LHCN-M2 (cell line): ENCODE measurements at places on chromosomes 2 and 18.

DNA sequence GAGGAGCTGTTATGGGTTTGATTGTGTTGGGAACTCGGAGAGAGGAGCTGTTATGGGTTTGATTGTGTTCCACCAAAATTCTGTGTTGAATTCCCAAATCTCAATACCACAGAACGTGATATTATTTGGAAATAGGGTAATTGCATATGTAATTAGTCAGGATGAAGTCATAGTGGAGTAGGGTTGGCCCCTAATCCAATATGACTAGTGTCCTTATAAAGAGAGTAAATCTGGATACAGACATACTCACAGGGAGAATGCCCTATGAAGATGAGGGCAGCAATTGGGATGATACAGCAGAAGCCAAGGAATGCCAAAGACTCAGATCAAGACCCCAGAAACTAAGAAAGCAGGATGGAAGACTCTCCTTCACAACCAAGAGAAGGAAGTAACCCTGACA lies 1023.2 kb upstream of the ZEB2 start:
- peak; percentile 32 for DNase-seq

GRCh38 chr2:28566521-28567041 lies 70.7 kb downstream of the PLB1 start:
- DNase-seq = peak; percentile 79

GRCh38 chr18:74289137-74289536 lies 2.6 kb downstream of the CYB5A start:
- DNase-seq = peak; percentile 53

DNA sequence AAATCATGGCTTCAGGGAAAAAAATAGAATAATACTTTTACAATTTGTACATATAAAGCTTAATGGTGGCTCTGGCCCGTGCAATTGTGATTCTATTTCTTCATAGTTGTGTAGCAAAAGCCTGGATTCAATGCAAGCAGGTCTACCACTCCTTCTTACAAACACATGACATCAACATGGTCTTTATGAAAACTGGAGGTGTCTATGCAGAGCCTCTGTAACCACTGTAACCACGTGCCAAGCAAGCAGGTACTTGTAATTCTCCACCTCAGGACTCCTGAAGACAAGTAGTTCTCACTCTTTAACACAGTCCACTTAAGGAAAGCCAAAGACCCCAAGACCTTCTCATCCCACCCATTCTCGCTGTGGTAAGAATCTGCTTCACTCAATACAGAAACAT lies 62.6 kb downstream of the METTL4 start:
- no peak for DNase-seq

GRCh38 chr18:61841706-61842105 lies 51.1 kb downstream of the RNF152 start:
- peak; percentile 3 for DNase-seq

GRCh38 chr2:185676316-185676715 lies 62.3 kb upstream of the FSIP2 start:
- no peak for DNase-seq

- peak; percentile 20 for DNase-seq
Observed at GRCh38 chr18:29123706-29124530, 947.0 kb upstream of the CDH2 start.

DNA sequence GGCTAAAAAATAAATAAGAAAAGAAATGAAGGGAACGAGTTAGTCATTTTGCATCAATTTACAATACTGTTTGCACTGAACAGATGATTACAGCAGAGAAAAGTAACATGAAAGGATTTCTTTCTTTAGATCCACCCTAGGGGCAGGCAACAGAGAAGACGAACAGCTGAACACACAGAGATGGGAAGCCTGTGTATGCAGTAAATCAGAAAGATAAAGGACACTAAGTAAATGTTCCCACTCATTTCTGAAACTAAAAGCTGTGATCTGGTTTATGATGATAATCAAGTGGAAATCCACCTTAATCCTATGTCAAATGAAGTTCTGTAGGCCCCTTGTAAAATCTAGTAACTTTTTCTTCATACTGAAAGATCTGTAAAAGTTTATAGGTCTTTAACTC lies 54.2 kb downstream of the AKAIN1 start:
- DNase-seq = no peak

DNA sequence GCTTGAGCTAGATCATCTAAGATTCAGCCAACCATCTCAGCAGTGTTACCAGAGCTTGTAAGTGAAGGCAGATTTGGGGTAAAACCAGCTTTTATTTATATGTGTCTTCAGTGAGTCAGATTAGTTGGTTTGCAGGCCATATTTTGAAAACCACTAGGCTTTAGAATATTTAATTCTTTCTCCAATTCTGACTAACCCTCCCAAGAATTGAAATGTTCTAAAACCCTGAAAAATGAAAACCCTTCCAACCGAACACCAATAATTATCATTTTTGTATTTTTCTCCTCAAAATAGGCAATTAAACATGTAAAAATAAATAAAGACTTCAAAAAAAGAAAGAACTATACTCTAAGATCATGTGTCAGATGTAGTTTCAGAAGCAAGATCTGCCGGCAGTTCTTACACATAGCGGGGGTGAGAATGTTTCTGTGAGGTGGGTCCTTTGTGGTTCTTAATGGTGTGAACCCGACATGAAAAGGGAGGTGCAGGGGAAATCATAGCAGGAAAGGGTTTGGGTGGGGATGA lies 14.2 kb downstream of the PLEK start:
- DNase-seq = no peak

- DNase-seq = peak; percentile 67
Observed at GRCh38 chr2:105261061-105261460, 19.5 kb downstream of the GPR45 start.

- no peak for DNase-seq
Observed at GRCh38 chr2:98606431-98606830, 1.9 kb downstream of the COA5 start.

GRCh38 chr2:233003658-233004555 lies 9.1 kb downstream of the NGEF start:
- no peak for DNase-seq

DNA sequence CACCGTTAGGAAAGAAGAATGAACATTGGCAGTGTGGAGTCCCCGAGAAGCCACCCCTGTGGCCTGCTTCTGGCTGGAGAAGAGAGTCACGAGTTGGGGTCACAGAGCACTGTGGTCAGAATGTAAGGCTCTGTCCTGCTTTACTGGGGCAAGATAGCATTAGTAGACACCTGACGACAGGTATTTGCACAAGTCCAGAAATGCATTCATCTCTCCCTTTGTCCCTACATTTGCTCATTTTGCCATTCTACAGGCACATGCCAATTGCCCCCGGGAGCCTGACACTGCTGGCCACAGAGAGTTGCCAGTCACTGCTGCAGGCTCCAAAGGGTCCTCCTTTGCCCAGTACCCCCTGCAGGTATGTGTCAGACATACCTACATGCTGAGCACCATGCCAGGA lies 133.3 kb downstream of the SMAD2 start:
- no peak for DNase-seq

- DNase-seq = peak; percentile 92
Observed at GRCh38 chr2:73859721-73860586, 31.2 kb downstream of the STAMBP start.

- DNase-seq = peak; percentile 78
Observed at GRCh38 chr2:167181134-167181533, 292.9 kb downstream of the XIRP2 start.

- no peak for DNase-seq
Observed at GRCh38 chr18:2917259-2918047, 70.6 kb downstream of the EMILIN2 start.

GRCh38 chr2:118842661-118843482 lies 4.6 kb downstream of the EN1 start:
- DNase-seq = peak; percentile 17

DNA sequence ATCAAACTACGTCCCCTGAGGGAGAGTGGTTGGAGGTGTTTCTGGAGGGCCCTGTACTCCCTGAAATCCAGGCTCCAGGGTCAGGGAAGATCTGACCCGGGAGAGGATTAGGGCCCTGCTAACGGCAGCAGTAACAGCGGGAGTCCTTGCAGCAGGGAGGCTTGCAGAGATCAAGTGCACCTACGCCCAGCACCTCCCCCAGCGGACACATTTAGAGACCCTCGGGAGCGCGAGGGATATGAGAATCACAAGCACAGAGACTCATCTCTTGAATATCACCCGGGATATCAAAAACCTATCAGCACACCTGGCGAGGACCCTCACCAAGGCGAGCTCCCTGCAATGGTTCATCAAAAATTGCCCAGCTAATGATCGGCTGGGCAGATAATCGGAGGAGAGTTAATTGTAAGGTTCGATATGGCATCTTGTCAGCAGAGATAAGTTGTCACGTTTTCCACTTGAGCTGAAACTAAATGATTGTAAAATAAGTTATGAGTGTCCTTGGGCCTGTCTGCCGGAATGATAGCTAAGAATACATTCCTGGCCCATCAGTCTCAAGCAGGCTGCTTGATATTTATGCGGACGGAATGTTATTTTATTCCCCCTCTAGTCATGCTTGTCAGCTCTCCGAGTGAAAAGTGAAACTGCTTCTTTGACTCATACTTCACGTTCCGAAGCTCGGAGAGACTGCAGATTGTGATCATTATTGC lies 209.8 kb downstream of the GBX2 start:
- DNase-seq = no peak

GRCh38 chr2:130806370-130806769 lies 30.3 kb upstream of the ARHGEF4 start:
- DNase-seq = no peak

GRCh38 chr2:133415210-133415876 lies 152.9 kb downstream of the NCKAP5 start:
- no peak for DNase-seq

DNA sequence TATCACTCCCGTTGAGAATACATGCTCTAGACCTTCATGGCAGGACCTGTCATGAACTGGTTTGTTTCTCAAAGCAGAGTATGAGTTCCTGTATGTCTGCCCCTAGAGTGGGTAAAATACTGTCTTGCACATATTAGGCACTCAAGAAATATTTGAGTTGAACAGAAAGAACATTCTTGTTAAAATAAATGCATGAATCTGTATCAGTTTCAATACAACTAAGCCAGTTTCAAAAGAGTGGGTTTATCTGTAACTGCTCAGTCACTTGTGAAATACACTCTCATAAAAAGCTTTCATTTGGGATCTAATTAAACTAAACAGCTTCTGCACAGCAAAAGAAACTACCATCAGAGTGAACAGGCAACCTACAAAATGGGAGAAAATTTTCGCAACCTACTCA lies 69.2 kb downstream of the RFTN2 start:
- DNase-seq = no peak

DNA sequence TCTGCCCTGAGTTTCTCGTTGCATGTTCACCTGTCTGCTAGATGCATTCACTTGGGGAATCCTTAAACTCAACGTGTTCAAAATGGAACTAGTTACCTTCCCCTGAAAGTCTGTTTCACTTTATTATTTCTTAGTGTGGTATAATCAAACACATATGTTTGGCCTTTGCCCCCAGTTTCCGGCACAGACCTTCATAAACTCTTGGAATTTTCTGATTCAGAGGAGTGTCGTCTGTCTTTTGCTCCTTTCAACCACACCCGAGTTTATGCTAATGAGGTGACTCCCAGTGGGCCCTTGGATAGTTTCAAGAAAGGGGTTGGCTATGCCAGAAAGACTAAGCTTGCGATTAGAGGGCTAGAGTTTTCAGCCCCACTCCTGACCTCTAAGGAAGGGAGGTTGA lies 198.9 kb downstream of the CDCA7 start:
- DNase-seq = no peak

GRCh38 chr2:85577386-85578242 lies at the start of gene VAMP8:
Gene VAMP8, plus strand, starts transcription at chr2:85577586. Its CDS starts 61 bp downstream, at chr2:85577647.
- peak; percentile 83 for DNase-seq

GRCh38 chr2:7007846-7008741 lies 90.9 kb downstream of the RNF144A start:
- DNase-seq = no peak

GRCh38 chr2:148523315-148523714 lies 121.2 kb upstream of the EPC2 start:
- DNase-seq = no peak

DNA sequence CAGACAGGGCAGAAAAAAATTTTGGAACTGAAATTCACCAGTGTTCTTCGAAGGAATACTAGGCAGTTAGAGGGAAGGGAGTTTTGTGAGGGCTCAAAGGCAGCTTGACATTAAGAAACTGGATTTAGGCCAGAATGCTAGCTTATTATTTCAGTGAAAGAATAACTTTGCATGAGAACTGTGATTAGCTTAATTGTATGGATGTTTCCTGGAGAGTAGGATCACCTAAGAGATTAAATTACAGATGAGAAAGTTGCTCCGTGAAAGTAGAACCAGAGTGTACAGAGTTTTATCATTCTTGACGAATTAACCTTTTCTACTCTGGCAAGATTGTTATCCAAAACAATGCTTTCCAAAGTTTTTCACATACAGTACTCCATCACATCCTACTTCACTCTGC lies 6.2 kb downstream of the SPAG16 start:
- DNase-seq = no peak

GRCh38 chr2:127348426-127349000 lies 39.3 kb downstream of the MAP3K2 start:
- DNase-seq = peak; percentile 28

DNA sequence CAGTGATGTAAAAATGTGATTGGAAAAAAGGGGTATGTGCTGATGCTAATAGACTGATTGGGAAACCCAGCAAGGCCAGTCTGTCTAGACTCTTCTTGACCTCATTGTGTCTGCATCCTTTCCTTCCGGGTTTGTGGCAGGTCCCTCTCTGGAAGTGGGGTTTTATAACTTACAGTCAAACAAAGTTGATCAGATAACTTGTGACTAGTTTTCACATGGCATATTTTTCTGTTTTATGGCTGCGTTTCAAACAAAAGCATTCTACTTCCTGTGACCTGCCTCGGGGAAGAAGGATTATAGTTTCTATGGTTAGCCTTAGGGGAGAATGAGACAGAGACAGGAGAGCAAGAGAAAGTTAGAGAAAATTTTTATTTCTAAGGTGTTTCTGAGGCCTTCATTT lies 188.7 kb upstream of the HNMT start:
- no peak for DNase-seq

DNA sequence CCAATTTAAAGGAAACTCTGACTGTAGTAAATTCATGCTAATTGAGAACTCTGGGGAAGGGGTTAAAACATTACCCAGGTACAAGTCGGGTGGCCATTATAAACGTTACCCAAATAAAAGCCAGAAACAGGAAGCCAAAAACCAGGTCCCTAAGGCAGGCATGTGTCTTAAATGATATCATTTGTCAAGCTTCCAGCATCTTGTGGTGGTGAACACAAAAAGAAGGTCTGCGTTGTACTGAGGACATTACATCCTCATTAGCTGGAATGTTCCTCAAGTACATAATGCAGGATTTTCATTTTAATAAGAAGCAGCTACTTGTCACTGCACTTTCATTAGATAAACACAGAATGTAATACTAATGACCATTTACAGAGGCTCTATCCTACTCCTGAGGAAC lies 10.9 kb downstream of the PTGR3 start:
- DNase-seq = no peak

DNA sequence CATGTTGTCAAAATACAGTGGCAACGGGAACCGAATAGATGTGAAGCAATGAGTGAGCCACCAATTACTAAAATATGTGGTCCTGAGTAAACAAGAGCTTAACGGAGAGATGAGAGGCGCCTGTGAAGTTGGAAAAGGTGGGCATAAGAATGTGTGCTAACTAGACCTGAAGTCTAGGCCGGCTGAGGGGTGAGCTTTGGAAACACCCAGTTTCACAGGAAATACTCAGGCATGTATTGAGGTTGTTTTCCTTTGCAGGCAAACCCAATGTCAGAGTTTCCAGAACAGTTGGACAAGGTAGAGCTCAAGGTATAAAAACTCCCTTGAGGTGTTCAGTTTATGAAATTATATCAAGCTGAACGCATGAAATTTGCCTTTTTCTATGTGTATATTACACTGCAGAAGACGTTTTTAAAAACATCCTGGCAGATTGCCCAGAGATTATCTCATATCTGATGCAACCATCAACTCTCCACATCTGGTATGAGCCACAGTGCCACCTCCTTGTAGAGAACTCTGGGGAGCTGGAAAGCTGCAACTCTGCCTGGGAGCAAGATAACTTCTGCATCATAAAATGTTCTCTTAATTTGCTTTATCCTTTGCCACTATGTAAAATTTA lies 3.9 kb upstream of the WDSUB1 start:
- DNase-seq = peak; percentile 79
